NCI-H1105 treated with DMSO at 0.1 percent for 48 hours (cell line): ENCODE measurements at places on chromosomes 1 and 21.

DNA sequence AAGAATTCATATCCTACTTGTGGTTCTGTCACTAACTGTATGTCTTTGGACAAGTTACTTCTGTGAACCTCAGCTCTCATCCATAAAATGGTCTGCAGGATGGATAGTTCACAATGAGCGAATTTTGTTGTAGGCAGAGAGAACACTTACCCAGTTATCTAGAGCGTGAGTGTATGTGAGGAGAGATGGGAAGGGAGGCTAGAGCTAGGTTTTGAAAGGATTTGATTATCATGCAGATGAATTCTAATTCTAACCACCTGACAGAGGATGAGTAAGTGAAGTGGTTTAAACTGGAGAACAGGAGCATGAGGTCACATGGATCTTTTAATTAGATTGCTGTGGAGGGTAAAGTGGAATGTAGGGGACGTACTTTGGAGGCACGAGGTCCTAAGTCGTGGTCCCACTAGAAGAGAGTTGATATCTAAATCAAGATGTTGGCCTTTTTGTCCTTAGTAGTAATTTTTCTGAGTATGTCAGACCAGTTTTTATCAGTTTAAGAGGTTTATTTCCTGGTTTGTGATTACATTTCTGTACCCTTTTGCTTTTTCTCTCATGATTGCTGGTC, 5.0 kb downstream of the SUCO start:
- no peak for DNase-seq

DNA sequence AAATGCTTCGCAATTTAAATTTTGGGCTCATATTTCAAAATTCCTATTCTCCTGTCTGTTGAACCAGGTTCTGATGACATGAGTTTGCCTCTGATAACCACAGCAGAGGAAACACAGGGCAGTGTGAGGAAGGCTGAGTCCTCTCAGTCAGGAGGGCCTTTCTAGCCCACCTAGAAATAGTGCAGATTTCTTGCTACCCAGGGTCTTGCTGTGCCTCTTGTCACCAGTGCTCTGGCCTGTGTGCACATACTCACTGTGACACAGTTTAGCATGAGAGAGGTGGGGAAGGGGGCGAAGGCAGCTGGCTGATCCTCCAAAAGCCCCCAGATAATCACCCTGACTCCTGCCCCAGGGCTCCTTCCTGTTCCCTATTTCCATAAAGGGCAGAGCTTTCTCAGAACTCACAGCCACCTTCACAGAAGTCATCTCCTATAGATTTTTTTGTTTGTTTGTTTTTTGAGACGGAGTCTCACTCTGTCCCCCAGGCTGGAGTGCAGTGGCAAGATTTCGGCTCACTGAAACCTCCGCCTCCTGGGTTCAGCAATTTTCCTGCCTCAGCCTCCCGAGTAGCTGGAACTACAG, 23.7 kb downstream of the ERRFI1 start:
- no peak for DNase-seq

GRCh38 chr1:33436557-33437285, 5.8 kb upstream of the PHC2 start:
- DNase-seq: no peak

DNA sequence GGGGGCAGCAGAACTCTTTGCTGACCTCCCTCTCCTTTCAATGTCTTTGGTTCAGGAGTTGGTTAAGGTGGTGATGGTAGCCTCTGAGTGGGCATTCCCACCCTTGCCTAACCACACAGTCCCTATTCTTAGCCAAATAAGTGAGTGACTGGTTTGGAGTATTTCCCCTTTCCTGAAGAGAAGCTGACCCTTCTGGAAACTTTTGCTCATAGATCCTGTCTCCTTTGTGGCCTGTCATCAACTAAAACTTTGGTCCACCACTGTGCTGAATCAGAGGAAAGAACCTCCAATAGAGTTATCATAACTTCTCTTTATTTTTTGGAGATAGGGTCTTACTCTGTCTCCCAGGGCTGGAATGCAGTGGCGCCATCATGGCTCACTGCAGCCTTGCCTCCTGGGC, 31.1 kb downstream of the C1orf21 start:
- no peak for DNase-seq
